Activated CD8-positive, alpha-beta memory T cell treated with anti-CD3 and anti-CD28 coated beads for 1 hour (primary cell): ENCODE measurements at places on chromosomes 3 and 15.

DNA sequence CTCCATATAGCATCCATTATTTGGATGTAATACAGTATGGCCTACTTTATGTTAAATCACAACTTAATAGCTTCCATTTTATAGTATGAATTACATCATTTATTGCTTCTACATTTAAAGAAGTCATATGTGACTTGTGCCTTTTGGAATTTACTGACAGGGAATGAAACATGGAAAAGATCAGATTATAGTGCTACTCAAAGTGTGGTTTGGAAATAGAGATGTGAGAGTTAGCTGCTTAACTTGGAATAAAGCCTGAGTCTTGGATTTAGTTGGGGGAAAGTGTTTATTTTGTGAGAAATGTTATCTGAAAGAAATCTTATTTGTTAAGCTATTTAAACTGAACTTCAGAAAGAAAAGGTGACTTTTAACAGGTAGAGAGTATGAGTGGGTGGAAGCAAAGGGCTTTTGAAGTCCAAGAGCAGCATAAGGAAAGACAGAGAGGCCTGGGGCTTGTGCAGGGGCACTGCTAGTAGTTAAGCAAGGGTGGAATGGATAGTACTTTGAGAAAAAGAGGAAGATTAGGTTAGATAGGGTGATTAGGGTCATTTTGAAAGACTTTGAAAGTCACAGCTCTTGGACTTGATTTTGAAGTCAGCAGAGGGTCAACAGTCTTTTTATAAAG is 60.5 kb downstream of the SLMAP start:
- DNase-seq: no peak

DNA sequence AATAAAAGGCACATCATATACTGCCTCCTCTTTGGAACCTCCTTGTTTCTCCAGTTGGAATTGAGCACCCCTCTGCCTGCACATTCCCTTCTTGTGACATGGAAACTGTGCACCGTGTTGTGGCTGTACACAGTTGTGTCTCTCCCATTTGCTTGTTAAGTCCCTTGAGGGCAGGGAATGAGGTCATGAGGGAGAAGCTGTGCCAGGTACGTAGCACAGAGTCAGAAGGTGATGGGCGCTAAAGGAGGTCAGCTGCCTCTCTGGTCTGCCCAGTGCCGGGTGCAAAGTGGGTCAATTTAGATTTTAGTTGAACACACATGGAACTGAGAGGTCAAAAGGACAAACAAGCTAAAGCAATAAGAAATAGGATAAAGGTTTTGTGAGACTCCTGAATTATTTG is 124.4 kb downstream of the FAM43A start:
- no peak for DNase-seq

DNA sequence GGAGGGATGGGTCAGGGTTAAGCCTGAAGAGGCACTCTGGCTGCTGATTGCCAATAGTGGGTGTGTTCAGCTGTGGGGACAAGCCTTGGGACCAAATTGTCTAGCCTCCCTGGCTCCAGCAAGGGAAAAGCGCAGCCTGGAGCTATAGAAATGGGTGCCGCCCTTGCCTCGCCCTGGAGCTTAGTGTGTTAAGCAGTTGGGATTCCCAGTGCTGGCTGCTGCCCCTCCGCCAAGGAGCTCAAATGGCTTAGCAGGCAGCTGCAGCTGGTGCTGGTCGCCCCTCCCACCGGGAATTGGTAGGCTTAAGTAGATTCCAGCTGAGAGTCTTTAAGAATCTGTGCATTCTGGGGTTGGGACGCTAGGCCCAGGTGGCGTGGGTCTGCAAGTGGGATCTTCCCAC is 662.9 kb upstream of the TBL1XR1 start:
- no peak for DNase-seq

DNA sequence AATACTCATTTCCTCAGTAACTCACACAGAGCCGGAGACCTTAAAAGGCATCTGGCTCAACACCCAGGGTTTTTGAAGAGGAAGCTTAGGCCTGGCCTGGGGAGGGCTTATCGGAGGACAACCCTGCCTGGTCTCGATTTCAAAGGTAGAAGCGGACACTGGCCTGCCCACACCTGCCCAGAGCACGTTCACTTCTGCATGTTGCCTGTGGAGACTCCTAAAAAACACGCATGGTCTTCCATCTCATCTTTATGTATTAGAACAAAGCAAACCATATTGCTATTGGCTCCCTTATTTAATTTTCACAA is 55.5 kb upstream of the FURIN start:
- DNase-seq: no peak
